ENCODE measurements at places on chromosomes 1 and 21.
A peak's percentile ranks its signal among the peaks of the same experiment; 100 is the strongest.

DNA sequence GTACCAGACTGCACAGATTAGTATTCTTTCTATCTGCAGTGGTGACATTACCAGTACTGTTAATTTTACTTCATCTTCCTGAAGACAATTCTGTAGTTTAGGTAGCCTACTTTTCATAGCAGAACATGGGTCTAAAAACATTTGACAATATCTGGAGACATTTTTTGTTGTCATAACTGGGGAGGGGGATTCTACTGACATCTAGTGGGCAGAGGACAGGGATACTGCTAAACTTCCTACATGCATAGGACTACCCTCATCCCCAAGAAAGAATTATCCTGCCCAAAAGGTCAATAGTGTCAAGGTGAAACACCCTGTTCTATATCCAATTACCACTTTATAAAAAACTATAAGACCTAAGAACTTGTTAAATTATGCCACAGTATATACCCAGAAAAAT is 3.4 kb upstream of the ARHGAP29 start:
- no peak overlapping the region for H3K4me3 ChIP-seq
- DNase-seq: no peak
- peaks cover 81% of the 10 kb centered on the region for H3K27me3 ChIP-seq
- peaks cover 3% of the 10 kb centered on the region for H3K36me3 ChIP-seq

DNA sequence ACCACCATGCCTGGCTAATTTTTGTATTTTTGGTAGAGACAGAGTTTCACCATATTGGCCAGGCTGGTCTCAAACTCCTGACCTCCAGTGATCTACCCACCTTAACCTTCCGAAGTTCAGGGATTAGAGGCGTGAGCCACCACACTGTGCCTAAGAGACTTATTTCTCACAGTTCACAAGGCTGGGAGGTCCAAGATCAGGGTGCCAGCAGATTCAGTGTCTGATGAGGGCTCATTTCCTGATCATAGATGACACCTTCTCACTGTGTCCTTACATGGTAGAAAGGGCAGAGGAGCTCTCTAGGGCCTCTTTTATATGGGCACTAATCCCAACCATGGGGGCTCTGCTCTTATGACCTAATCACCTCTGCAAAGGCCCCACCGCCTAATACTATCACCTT is 58.8 kb downstream of the ARHGEF10L start:
- H3K27me3 ChIP-seq: no peaks in the 10 kb centered on the region
- no peak overlapping the region for H3K4me3 ChIP-seq
- no peaks in the 10 kb centered on the region for H3K4me1 ChIP-seq
- no peak for DNase-seq
- H3K27ac ChIP-seq: no peak overlapping the region

- DNase-seq: no peak
- no peak overlapping the region for H3K4me3 ChIP-seq
- no peak overlapping the region for H3K27ac ChIP-seq
- no peaks in the 10 kb centered on the region for H3K36me3 ChIP-seq
These were observed 90.1 kb upstream of the SIM2 start for GRCh38 chr21:36608897-36609225.

DNA sequence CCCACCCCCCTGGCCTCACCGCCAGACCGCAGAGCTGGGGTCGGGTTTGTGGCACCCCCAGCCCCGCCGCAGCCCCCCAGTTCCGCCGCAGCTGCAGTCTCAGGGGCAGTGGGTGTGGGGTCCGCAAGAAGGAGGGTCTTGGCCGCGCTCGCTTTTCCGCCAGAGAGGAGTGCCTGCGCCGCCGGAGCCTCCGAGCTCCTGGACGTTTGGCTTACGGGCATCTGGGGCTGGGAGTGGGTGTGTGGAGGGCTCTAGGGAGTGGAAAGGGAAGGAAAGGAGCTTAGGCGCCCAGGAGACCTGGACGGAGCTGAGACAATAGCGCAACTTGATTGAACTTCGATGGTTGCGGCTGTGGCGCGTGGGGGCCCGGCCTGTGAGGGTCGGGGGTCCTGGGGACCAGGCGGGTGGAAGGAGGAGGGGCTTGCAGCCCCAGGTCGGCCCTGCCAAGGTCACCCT is 88.8 kb upstream of the IPO9 start:
- DNase-seq: no peak
- H3K27me3 ChIP-seq: peaks cover 61% of the 10 kb centered on the region
- no peak overlapping the region for H3K27ac ChIP-seq
- no peaks in the 10 kb centered on the region for H3K36me3 ChIP-seq
- H3K4me1 ChIP-seq: peaks cover 10% of the 10 kb centered on the region
- peak overlapping the region; percentile 65 for H3K4me3 ChIP-seq

DNA sequence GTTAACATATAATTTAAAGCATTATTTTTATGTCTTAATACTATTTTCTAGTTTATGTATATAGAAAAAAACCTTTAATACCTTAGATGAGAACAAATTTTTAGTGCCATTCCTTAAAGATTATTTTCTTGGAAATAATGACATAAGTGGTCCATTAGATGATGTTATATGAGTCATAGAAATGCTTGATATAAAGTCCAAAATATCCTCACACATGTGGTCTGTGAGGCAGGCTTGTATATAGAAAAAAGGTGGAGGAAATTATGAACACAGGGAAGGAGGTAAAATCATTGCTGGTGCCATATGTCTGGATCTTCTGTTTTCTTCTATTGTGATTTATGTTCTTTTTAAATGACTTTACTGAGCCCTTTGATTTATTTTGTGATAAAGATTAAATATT is 79.3 kb downstream of the MAP3K7CL start:
- peaks cover 5% of the 10 kb centered on the region for H3K4me1 ChIP-seq
- DNase-seq: no peak
- peaks cover 2% of the 10 kb centered on the region for H3K36me3 ChIP-seq

GRCh38 chr21:44021064-44021463 is 9.0 kb downstream of the TRAPPC10 start:
- DNase-seq: no peak
- H3K27ac ChIP-seq: peak overlapping the region; percentile 67
- H3K4me3 ChIP-seq: no peak overlapping the region
- H3K36me3 ChIP-seq: peaks cover 10% of the 10 kb centered on the region
- H3K27me3 ChIP-seq: no peaks in the 10 kb centered on the region

- no peak overlapping the region for H3K27ac ChIP-seq
- no peak for DNase-seq
- H3K27me3 ChIP-seq: no peaks in the 10 kb centered on the region
- no peak overlapping the region for H3K4me3 ChIP-seq
- H3K4me1 ChIP-seq: peaks cover under 1% of the 10 kb centered on the region
These were observed 12.1 kb downstream of the FAM89A start for GRCh38 chr1:231027971-231028370.

DNA sequence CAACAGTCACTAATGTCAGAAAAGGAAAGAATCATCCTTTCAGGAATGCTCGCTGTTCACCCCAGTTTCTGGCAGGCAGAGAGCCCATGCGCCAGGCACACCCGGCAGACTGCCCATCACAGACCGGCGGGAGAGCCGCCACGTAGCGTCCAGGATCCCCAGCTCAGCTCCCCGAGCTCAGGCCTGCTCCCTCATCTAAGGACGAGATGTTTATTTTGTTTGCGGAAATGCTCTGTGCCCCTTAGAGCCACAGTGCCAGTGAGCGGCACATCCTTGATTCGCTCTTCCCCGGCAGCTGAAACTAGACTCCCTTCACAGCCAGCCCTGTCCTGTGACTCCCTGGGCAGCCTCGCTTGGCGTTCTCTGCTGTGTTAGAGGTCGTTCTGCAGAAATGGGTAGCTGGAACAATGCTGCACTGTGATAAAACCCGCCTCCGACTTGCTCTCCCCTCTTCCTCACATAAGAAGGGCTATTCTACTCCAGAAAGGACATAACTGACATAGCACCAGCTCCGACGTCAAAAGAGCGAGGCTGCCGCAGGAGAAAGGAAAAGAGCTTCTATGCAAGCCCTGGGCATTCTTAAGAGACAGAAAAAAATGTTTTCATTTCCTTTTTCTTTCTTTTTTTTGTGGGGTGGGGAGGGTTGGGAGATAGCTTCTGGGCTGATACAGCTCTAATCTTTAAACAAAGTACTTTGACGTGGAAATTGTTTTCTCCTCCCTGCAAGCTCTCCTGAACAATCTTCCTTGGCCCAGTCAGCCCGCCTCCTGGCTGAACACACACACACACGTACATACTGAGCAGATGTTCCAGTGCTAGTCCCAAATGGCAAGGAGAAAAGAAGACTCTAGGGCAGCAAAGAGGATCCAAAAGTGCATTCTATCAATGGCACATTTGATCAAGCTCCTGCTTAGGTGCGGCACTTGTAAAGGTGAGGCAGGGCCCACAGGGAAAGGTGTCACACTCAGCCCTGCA is 37.2 kb downstream of the MRAP start:
- peaks cover 4% of the 10 kb centered on the region for H3K4me1 ChIP-seq
- no peak for DNase-seq
- H3K27ac ChIP-seq: no peak overlapping the region
- peaks cover 43% of the 10 kb centered on the region for H3K36me3 ChIP-seq

GRCh38 chr1:65247419-65248359 is 61.7 kb upstream of the DNAJC6 start:
- no peak overlapping the region for H3K27ac ChIP-seq
- H3K27me3 ChIP-seq: peaks cover 26% of the 10 kb centered on the region
- no peaks in the 10 kb centered on the region for H3K36me3 ChIP-seq
- no peak for DNase-seq

Data from activated CD8-positive, alpha-beta memory T cell treated with anti-CD3 and anti-CD28 coated beads, Interleukin-2, amount 10 ng/mL, durations not matched to agents 7 days and 5 days (primary cell).